IMR-90 (cell line): ENCODE measurements at places on chromosomes 3 and 15. TPM values are rescaled to one million over a fixed set of nuclear protein-coding genes. Genes with fewer than 3 reads are reported as not detected.

- no peak for DNase-seq
These were observed 41.3 kb upstream of the ROBO1 start for GRCh38 chr3:79809106-79809505.

- peak; percentile 96 for DNase-seq
These were observed 2.3 kb upstream of the MBNL1 start for GRCh38 chr3:152266221-152266995.

- DNase-seq: no peak
These were observed 70.4 kb downstream of the ARPP21 start for GRCh38 chr3:35709691-35710090.

DNA sequence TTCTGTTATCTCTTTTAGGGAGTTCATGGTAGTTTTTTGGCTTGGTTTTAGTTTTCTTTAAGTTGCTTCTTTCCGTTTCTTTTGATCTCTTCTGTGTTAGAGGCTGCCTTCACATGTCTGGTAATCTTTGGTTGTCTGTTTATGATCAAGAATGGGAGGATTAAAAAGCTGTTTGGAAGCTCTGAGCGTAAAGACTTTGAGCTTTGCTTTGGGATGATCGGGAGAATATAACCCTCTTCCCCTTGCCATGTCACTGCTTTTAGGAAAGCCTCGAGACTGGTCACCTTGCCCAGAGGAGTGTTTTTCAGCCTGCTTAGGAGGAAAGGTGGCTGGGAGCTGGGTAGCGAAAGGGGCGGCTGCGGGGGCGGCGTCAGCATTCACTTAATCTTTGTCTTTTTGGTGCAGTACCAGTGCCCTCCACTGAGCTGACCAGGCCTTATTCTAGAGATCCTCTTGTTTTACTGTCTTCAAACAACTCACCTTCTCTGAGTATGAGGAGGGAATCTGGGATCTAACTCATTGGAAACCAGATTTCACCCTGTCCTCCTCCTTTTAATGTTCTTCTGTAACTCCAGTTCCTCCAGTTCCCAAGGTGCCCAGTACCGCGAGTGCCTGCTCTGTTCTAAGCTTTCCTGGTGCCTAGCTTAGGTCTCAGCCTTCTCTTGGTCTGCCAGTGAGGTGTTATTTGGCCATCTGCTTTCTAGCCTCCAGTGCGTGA lies 15.5 kb downstream of the TATDN2 start:
- peak; percentile 42 for DNase-seq

- peak; percentile 80 for DNase-seq
These were observed 47.4 kb upstream of the HACD2 start for GRCh38 chr3:123632161-123632655.

DNA sequence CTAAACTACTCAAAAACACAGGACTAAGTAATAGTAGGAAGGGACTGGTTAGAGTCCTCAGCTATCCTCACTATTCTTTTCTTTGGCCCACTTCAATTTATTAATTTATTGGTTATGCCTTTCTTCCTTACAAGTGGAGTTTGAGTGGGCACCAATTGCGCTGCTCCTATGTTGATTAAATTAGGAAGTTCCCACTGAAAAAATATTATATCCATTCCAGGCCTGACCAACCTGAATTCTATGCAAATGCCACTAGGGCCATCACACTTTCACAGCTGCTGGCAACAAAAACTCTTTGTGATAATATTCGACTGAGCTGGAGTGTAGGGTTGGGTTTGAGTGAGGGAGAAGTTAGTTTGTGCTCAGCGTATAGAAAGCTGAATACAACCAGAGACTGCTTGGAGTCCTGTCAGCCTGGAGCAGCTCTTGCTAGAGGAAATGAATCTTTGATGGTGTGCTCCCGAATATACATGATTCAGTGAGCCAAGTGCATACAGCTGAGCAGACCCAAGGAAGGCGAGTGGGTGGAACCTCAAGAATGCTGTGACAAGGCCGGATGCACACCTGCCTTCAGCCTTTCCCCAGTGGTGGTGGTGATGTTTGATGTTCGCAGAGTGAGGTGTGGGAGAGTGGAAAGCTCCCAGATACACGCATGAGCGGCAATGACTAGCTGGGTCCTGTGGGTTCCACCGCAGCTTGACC lies 1.5 kb downstream of the ARHGEF3 start:
- no peak for DNase-seq

Gene CADPS
- total RNA-seq: not detected in 2 replicates
